KBM-7 (cell line): ENCODE measurements at places on chromosomes 12 and 14.

DNA sequence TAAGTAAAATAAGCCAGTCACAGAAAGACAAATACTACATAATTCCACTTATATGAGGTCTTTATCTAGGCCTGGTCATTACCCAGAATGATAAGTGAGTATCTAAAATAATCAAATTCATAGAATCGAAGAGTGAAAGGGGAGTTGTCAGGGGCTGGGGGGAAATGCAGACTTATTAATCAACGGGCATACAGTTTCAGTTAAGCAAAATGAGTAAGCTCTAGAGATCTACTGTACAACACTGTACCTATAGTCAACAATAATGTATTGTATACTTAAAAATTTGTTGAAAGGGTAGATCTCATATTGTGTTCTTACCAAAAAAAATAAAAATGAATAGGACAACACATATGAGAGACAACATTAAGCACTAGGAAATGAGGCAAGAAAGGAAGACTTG, 13.3 kb downstream of the BTBD7 start:
- DNase-seq = no peak

DNA sequence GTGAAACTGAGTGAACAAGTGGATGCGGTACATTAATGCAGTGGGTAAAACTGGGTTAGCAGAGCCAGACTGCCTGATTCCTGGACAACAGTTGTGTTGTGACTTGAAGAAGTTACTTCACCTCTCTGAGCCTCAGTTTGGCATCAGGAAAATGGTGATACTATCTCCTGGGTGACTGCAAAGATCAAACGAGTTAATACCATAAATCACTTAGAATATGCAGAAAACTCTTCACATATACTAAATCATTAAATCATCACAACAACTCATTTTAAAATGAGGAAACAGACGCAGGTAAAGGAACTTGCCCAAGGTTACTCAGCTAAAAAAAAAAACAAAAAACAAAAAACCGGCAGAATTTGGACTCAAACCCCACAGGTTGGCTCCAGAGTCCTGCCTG, 811 bp downstream of the MTERF2 start:
- no peak for DNase-seq

DNA sequence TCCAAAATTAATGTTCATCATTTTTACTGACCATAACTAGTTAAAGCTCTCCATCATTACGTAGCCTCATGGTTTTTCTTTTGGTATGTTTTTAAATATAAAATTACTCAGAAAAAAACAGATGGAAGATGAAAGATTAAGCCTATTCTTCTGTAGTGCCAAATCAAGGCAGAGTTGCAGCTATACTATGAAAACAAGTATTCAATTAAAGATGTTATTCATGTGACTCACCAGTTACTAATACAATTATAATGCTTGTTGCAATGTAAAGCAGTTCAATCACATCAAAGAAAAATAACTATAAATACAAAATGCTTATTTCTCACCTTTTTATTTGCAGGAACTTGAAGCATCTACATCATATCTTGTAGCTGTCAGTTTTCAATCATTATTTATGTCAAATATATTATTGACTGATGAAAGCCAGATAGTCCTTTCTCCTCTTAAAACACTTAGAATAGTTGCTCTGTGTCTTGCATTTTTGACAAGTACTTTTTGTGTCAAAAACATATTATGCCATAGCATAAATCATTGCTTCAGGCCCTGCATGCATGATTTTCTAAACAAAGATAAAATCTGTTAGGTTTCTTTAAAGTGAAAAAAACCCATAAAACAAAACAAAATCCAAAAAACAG, 36.0 kb upstream of the TRHDE start:
- no peak for DNase-seq

- DNase-seq = no peak
Measured at GRCh38 chr14:59356767-59357166, 108.4 kb downstream of the GPR135 start.

GRCh38 chr12:91633206-91633605, 450.6 kb upstream of the DCN start:
- no peak for DNase-seq

- no peak for DNase-seq
Measured at GRCh38 chr12:124369055-124369826, 74.3 kb downstream of the RFLNA start.

DNA sequence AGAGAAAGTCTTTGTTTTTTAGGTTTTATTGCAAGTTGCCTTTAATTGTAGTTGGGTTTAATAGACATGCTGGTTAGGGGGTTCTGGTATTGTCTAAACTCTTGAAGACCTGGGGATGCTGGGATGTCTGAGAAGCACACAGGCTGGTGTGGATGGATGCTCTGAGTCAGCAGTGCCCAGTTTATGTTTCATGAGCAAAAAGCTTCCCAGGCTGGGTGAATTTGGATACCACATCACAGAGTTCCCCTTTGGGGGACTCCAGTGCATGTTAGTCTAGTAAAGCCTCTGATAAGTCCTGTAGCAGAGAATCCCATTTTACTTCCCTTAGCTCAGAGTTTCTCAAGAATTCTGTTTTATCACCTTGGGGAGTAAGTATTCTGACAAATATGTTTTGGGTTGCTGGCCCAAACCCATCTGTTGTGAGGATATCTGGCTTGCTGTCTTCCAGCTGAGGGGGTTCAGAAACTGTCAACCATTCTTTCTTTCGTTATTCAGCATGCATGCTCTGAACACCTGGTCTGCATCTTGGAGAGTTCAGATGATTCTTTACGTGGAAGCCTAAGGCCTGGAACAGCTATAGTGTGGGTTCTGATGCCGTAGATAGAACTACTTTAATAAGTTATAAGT, 509.1 kb downstream of the VRK1 start:
- no peak for DNase-seq

- DNase-seq = no peak
Measured at GRCh38 chr12:133130808-133131128, 341 bp downstream of the ZNF10 start.

DNA sequence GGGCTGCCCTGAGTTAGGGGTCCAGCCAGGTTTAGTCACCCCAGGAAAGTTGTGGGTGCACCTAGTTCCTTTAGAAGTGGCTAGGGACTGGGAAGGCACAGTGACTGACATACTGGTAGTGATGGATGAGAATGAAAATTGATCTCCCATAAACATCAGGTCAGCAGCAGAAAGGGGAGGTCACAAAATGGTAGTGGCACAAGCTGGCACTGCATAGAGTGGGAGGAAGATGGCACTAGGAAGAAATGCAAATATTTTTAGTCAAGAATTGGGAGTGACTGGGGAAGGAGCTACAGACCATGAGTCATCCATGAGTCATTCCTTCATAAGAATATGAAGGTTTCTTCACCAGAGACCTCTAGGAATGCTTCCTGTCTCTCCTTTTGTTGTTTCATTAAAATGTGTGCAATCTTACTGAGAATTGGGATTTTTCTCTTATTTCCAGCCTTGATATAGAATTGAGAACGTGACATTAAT, 198.3 kb upstream of the AMIGO2 start:
- peak; percentile 53 for DNase-seq

GRCh38 chr12:98530068-98530467, 14.7 kb downstream of the TMPO start:
- no peak for DNase-seq

DNA sequence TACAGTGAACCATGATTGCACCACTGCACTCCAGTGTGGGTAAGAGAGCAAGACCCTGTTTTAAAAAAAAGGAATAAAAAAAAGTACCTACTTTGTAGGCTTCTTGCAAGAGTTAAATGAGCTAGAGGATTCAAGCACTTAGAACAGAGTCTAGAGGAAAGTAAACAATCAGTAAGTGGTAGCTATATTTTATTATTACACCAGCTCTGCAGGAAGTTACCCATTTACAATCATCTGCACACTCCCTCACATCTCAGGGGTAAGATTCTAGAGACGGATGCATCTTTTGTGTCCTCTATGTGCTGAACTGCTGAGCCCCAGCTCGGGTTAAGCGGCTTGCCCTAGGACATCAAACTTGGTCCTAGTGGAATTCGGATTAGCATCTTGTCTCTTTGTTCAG, 67.3 kb downstream of the KCNK10 start:
- DNase-seq = no peak

DNA sequence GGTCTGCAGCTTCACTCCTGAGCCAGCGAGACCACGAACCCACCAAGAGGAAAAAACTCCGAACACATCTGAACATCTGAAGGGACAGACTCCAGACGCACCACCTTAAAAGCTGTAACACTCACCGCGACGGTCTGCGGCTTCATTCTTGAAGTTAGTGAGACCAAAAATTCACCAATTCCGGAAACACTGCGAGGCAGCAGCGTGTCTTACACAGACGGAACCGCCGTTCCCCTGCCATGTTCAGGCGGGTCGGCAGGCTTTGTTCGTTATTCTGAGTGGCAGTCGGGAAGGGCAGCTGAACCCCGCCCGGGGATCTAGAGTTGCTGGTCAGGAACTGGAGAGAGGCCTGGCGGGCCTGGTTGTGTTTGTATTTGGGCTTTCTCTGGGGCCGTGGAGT, 20.3 kb upstream of the LPCAT3 start:
- no peak for DNase-seq

DNA sequence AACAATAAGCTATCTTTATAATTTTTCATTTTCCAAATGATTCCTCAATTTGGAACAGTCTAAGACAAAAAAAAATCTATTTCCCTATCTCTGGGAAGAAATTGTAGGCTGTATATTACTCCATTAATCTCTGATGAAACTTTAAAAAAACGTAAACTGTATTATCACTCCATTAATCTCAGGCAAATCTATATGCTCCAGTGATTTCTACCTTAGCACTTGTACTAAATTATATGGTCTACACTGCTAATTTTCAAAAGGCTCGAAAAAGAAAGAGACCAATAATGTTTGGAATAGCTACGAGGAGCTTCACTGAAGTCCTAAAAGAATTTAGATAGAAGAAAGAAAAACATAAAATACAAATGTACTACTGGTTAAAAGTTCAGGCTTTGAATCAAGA, 19.7 kb downstream of the MED13L start:
- DNase-seq = no peak
